ENCODE measurements at places on chromosomes 3 and 15.
A peak's percentile ranks its signal among the peaks of the same experiment; 100 is the strongest.

DNA sequence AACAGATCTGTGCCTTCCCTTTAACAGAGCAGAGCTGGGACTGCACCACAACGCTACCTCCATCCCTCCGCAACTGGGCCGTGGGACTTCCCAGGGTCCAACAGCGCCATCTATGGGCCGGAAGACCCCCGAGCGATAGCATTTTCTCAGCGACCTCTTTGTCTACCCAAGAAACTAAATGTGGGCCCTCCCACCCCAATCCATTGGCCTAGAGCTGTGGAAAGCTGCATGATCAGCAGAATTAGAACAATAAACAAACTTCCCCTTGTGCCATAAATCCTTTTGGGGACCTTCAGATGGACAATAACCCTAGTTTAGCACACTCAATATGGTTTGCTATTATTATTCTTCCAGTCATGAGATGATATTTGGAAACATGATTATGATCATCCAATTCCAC, 74.8 kb upstream of the NTRK3 start:
- H3K27me3 ChIP-seq, result peaks cover 36% of the 10 kb centered on the region
- H3K4me3 ChIP-seq, result no peak overlapping the region
- no peak for DNase-seq
- no peaks in the 10 kb centered on the region for H3K4me1 ChIP-seq
- no peaks in the 10 kb centered on the region for H3K36me3 ChIP-seq
- no peak overlapping the region for H3K27ac ChIP-seq

DNA sequence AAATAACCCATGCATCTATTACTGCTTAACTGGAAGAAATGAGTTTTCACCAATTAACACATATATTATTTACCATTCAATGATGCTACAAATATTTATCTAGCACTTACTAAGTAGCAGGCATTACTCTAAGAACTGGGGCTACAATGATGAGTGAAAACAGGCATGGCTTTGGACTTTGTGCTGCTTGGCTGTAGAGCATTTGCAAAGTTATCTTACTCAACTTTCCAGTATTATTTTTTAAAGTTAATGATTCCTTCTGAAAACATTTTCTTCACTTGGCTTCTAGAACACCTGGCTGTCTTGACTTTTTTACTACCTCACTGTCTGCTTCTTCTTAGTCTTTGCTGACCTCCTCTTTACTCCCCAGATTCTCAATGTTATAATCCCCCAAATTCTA, 1.8 kb downstream of the C3orf33 start:
- H3K27ac ChIP-seq, result no peak overlapping the region
- DNase-seq, result no peak
- H3K27me3 ChIP-seq, result no peaks in the 10 kb centered on the region
- peaks cover 18% of the 10 kb centered on the region for H3K4me1 ChIP-seq
- H3K4me3 ChIP-seq, result peak overlapping the region; percentile 83
- H3K36me3 ChIP-seq, result peaks cover 14% of the 10 kb centered on the region

GRCh38 chr15:21262851-21263425, 177.4 kb downstream of the POTEB3 start:
- no peaks in the 10 kb centered on the region for H3K4me1 ChIP-seq
- no peaks in the 10 kb centered on the region for H3K36me3 ChIP-seq
- no peak for DNase-seq
- peaks cover 37% of the 10 kb centered on the region for H3K27me3 ChIP-seq

- H3K4me3 ChIP-seq, result no peak overlapping the region
- H3K36me3 ChIP-seq, result no peaks in the 10 kb centered on the region
- no peak overlapping the region for H3K27ac ChIP-seq
- H3K4me1 ChIP-seq, result peaks cover 5% of the 10 kb centered on the region
- no peak for DNase-seq
Measured at GRCh38 chr15:44222478-44222877, 27.4 kb upstream of the FRMD5 start.

Measured in central memory CD8-positive, alpha-beta T cell (primary cell).